Tongue (tissue), 3 donors: ENCODE measurements at places on chromosomes 2 and 18. TPM values are rescaled to one million over a fixed set of nuclear protein-coding genes. Genes with fewer than 3 reads are reported as not detected.

Gene SH3RF3
- total RNA-seq = 10.1 TPM

Gene TRABD2A
- total RNA-seq = not detected

GRCh38 chr18:63173983-63174382 is 145.6 kb downstream of the BCL2 start:
- DNase-seq = no peak

DNA sequence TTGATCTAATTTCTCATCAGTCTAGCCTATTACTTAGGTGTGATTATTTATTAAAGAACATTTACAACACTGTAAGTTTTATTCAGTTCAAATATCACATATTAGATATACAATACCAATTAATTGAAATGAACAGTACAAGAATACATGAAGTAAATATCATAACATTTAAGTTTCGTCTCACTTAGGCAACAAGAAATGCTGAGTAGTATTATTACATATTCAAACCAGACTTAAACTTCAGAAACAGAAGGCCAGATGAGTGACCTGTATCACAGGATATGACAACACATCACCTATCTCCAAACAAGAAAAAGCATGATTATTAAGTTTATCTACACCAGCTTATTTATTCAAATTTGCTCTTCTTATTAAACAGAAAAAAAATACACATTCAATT is 48.9 kb downstream of the LONRF2 start:
- no peak for DNase-seq
